ENCODE measurements at places on chromosomes 12 and 14. TPM values are rescaled to one million over a fixed set of nuclear protein-coding genes. Genes with fewer than 3 reads are reported as not detected.

GRCh38 chr12:58570411-58570810, 349.9 kb downstream of the LRIG3 start:
- H3K27ac ChIP-seq = no peak overlapping the region
- H3K36me3 ChIP-seq = no peaks in the 10 kb centered on the region

The CNOT2 gene
- total RNA-seq = 80.6 TPM

GRCh38 chr12:122499991-122500684, 594 bp downstream of the ZCCHC8 start:
- H3K4me1 ChIP-seq = peaks cover 21% of the 10 kb centered on the region
- no peaks in the 10 kb centered on the region for H3K27me3 ChIP-seq
- peak; percentile 53 for DNase-seq
- H3K4me3 ChIP-seq = peak overlapping the region; percentile 89
- H3K36me3 ChIP-seq = no peaks in the 10 kb centered on the region

DNA sequence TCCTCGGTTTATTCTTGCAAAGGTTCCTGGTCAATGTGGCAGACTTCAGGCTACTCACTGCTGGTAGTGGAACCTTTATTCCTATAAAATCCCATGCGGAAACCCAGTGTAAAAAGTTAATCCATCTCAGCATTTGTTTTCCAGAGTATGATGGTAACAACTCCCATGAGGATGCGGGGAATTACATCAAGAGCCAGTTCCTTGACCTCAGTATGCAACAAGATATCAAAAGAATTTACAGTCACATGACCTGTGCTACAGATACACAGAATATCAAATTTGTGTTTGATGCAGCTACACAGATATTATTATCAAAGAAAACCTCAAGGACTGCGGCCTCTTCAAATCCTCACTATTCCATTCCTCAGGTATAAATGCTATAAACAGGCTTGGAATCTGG, 19.3 kb downstream of the CPM start:
- H3K4me3 ChIP-seq = no peak overlapping the region
- no peaks in the 10 kb centered on the region for H3K4me1 ChIP-seq
- H3K27me3 ChIP-seq = no peaks in the 10 kb centered on the region
- DNase-seq = no peak
- H3K27ac ChIP-seq = peak overlapping the region; percentile 28
